ENCODE measurements at places on chromosomes 6 and 20. TPM values are rescaled to one million over a fixed set of nuclear protein-coding genes. Genes with fewer than 3 reads are reported as not detected.

The MOXD1 gene
- not detected for total RNA-seq

- no peak for DNase-seq
These were observed 31.4 kb downstream of the BEND3 start for GRCh38 chr6:107083921-107084320.

GRCh38 chr6:148509800-148510581 lies 167.4 kb downstream of the SASH1 start:
- no peak for DNase-seq

- DNase-seq = no peak
These were observed 282.1 kb upstream of the CHD6 start for GRCh38 chr20:41900201-41900691.

DNA sequence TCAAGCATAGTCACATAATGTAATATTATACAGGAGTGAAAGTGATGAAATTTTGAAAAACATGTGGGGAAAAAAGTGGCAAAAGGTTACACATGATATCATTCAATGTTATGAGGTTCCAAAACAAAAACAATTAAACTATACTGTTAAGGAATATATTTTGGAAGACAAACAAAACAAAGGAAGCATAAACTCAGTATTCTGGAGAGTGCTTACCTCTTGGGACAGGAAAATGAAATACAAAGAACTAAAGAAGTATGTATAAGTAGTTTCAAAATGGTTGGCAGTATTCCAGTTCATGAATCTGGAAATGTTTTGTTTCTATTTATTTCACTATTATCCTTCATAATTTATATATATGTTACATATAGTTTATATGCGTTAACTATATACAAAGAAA lies 213.5 kb downstream of the MOXD1 start:
- DNase-seq = no peak

DNA sequence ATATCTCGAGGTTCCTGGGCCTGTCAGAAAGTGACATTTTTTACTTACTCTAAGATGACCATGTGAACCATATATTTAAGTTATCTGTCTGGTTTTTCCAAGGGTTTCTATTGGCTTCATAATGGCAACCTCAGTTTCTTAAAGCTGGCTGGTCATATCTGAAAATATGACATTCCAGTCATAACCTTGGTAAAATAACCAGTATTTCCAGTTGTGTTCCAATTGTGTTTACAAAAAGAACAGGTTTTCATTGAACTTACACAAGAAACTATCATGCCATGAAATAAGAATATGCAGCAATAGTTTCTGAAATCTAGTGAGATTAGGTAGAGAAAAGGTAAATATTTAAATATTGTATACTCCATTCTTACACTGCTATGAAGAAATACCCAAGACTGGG lies 61.7 kb upstream of the HMGN3 start:
- DNase-seq = no peak

GRCh38 chr6:96099069-96099468 lies 83.3 kb downstream of the FUT9 start:
- DNase-seq = no peak

Data from CD4-positive, alpha-beta memory T cell (primary cell).